Spinal cord (tissue), 10 donors: ENCODE measurements at places on chromosomes 2 and 18. TPM values are rescaled to one million over a fixed set of nuclear protein-coding genes. Genes with fewer than 3 reads are reported as not detected.

- no peak for DNase-seq
Observed at GRCh38 chr2:12897181-12897580, 180.4 kb downstream of the TRIB2 start.

GRCh38 chr18:46413684-46414083 lies 243.3 kb downstream of the LOXHD1 start:
- no peak for DNase-seq

- DNase-seq: no peak
Observed at GRCh38 chr18:63834471-63835113, 52.9 kb upstream of the SERPINB2 start.

DNA sequence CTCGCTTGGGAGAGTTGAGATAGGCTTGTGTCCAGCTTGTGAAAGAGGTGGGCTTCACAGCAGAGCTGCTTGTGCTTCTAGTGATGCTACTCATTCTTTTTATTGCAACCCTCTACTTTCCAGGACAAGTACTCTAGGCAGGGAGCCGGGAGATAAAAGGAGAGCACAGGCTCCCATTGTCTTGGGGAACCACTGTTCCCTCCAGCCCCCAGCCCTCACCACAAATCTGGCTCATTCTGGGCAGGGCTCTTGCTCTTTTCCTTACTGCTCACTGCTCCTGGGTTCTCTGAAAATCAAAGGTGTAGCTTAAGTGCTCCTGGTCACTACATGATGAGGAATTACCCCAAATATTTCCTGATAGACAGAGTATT lies 81.4 kb downstream of the CABYR start:
- DNase-seq: no peak

GRCh38 chr2:105308382-105309146 lies 21.0 kb downstream of the TGFBRAP1 start:
- DNase-seq: no peak

- DNase-seq: no peak
Observed at GRCh38 chr2:71704688-71705087, 251.3 kb downstream of the DYSF start.

- DNase-seq: no peak
Observed at GRCh38 chr2:189613077-189613636, 32.6 kb upstream of the SLC40A1 start.

GRCh38 chr2:156883804-156884203 lies 373.7 kb upstream of the GALNT5 start:
- DNase-seq: no peak

GRCh38 chr2:191128172-191128910 lies 22.5 kb downstream of the STAT4 start:
- no peak for DNase-seq

GRCh38 chr2:135701442-135701841 lies 40.2 kb upstream of the UBXN4 start:
- no peak for DNase-seq

DNA sequence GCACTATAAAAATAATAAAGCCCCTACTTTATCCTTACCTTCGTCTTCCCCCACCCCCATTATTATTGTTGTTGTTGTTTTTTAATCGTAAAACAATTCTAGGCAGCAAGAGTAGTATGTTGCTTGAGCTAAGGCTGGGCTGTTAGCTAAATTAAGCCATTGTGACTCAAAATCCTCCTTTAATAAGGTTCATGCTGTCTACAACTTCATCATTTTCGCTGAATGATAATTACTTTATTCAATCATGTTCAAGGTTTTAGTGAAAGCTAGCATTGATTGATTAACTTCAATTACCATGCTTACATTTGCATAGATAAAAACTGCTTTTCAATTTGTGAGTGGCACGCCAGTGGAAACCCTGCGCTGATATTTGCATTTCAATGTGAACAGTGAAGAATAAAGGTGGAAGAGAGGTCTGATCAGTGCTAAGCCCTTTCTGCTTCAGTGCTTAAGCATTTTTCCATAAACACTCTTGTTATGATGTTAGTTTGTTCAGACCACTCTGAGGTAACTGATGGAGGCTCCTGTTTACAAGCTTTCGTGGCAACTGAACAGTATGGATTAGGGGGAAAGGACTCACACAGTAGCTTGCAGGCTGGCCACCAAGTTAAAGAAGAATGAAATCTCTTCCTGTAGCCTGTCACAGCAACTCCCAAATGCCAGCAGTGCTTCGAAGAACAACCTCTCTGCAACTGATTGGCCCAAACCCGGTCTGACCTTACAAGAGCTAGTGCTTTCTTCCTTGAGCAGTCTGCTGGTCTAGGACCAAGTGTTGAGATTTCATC lies 156.8 kb downstream of the GPD2 start:
- no peak for DNase-seq

GRCh38 chr2:47554311-47554905 lies 151.5 kb downstream of the MSH2 start:
- no peak for DNase-seq

DNA sequence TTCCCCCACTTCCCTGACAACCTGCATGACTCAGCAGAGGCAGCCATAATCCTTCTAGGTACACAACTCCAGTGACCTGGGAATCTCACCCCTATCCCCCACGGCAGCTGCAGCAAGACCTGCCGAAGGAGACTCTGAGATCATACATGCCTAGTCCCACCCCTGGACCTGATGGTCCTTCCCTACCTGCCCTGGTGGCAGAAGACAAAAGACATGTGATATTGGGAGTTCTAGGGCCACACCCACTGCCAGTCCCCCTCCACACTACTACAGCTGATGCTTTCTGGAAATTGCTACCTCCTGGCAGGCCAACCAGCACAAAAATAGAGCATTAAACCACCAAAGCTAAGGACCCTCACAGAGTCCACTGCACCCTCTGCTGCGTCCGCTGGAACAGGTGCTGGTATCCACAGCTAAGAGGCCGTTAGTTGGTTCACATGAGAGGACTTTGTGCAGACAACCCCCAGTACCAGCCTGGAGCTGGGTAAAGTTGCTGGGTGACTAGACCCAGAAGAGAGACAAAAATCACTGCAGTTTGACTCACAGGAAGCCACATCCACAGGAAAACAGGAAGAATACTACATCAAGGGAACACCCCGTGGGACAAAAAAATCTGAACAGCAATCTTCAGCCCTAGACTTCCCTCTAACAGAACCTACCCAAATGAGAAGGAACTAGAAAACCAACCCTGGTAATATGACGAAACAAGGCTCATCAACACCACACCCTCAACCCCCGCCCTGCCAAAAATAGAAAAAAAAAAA lies 12.5 kb downstream of the MARCO start:
- DNase-seq: no peak

- DNase-seq: no peak
Observed at GRCh38 chr2:160486341-160486740, 7.3 kb downstream of the RBMS1 start.

- DNase-seq: no peak
Observed at GRCh38 chr2:144986691-144987090, 466.8 kb upstream of the ZEB2 start.

DNA sequence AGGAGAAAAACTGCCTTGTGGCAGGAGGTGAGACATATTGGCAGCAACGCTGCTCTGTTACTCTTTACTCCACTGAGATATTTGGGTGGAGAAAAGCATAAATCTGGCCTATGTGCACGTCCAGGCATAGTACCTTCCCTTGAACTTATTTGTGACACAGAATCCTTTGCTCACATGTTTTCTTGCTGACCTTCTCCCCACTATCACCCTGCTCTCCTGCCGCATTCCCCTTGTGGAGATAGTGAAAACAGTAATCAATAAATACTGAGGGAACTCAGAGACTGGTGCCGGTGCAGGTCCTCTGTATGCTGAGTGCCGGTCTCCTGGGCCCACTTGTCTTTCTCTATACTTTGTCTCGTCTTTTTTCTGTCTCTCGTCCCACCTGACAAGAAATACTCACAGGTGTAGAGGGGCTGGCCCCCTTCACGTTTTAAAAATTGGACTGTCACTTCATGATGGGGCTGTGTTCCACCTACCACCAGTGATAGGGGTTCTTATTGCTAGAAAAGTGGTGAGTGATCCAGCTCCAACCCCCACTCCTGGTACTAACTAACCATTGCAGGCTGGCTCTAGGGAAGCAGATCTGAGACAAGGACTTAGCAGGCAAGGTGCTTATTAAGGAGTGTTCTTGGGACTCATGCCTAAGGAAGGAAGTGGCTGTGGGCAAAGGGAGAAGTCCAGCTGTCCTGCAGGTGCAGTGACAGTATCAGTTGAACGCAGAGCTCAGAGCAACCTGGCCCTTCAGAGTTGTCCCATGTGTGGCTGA lies 51.7 kb downstream of the LONRF2 start:
- DNase-seq: no peak

DNA sequence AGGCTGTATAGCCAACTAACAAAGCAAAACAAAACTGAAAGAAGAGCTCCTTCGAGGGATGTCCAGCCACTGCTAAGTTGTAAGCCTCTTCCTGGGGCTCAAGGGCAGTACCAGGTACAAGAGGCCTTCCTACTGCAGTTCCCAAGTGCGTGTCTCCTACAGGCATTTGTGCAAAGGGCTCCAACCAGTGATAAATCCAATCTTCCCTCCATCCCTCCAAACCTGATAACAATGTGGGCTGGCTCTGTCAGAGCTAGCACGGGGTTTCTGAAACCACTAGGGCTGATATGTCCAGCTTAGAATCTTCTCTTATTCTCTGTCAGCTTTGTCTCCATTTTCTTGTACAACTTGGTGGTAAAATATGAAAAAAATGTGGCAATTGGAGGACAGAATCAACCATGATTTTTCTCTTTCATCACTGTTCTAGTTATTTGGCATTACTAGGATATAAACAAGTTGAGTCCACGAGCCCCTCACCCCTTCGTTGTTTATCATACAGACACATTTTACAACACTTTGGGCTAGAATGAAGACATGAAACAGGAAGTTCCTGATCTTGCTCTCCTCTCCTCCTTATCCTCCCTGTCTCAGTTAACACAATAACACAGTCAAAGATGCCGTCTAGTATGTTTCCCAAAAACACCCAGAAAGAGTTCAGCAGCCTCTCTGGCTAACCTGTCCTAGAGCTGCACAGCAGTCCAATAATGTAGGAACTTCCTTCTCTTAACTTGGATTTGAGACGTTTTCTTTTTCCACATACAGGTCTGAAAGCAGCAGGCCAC lies 35.4 kb upstream of the WIPF1 start:
- DNase-seq: no peak

- DNase-seq: no peak
Observed at GRCh38 chr18:8962855-8963635, 139.5 kb upstream of the NDUFV2 start.

DNA sequence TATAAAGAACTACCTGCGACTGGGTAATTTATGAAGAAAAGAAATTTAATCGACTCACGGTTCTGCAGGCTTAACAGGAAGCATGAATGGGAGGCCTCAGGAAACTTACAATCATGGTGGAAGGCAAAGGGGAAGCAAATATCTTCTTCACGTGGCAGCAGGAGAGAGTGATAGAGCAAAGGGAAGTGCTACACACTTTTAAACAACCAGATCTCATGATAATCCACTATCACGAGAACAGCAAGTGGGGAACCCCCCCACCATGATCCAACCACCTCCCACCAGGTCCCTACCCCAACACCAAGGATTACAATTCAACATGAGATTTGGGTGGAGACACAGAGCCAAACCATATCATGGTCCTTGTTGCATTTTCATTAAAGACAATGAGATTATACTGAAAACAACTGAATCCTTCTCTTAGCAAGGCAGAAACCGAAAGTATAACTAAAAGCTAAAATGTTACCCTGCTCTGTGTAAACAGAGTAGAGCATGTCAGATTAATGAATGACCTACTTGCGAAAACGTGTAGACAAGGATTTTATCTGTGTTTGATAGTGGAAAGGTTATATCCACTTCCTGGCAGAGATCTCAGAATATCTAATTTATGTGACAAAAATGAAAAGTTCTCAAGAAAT lies 60.1 kb upstream of the RBBP8 start:
- no peak for DNase-seq

DNA sequence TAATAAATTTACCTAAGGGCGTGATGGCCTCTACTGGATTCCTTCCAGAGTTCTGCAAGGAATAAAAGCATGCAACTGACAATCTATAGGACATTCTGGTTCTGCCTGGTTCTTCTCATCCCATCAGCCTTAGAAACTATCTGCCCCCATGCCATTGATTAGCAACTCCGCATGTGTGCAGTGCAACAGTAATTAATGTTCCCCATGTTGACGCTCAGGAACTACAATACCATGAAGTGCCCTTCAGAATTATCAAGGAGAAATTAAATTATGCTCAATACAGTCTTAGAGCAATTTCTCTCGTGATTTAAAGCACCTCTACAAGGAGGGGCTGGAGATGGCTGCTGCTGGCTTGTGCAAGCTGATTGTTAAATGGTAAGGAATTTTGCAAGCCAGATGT lies 61.7 kb upstream of the MAP4K3 start:
- peak; percentile 74 for DNase-seq

- DNase-seq: no peak
Observed at GRCh38 chr18:31275722-31276463, 42.1 kb upstream of the DSG1 start.

DNA sequence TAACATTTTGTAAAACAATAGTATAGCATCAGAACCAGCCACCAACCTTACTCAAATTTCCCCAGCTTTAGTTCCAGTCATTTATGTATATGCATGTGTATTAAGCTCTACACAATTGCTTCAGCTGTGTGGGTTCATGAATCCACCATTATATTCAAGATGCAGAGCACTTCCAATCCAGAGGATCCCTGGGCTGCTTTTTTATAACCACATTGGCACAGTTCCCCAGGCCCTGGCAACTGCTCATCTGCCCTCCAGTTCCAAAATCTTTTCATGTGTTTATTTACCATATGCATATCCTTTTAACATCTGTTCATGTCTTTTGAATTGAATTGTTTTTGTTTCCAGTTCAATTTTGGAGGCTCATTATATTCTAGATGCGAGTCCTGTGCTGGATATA lies 482.9 kb upstream of the HS6ST1 start:
- peak; percentile 86 for DNase-seq

GRCh38 chr2:37780387-37780676 lies 108.9 kb upstream of the CDC42EP3 start:
- DNase-seq: no peak

DNA sequence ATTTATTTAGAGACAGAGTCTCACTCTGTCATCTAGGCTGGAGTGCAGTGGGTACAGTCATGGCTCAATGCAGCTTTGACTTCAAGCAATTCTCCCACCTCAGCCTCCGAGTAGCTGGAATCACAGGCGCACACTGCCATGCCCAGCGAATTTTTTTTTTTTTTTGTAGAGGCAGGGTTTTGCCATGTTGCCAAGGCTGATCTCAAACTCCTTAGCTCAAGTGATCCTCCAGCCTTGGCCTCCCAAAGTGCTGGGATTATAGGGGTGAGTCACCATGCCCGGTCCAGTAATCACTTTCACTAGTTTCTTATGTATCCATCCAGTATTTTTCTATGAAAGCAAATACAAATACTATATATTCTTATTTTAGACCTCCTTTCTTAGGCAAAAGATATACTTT lies 24.0 kb downstream of the PRKAG3 start:
- no peak for DNase-seq

GRCh38 chr2:21412944-21413443 lies 289.2 kb downstream of the TDRD15 start:
- peak; percentile 68 for DNase-seq

- peak; percentile 38 for DNase-seq
Observed at GRCh38 chr2:118670838-118671237, 176.6 kb downstream of the EN1 start.

Gene CELF4
- 46.2 TPM for total RNA-seq

Gene CNTNAP5
- total RNA-seq: 63.2 TPM

Gene SATB2
- total RNA-seq: 18.1 TPM

Gene RELCH
- total RNA-seq: 76.3 TPM

Gene TEX44
- total RNA-seq: not detected

Gene TUBA4A
- 43.9 TPM for total RNA-seq

Gene SERPINB4
- total RNA-seq: not detected

Gene POU3F3
- total RNA-seq: 20.5 TPM

Gene MERTK
- 16.8 TPM for total RNA-seq

Gene CHST9
- 6.1 TPM for total RNA-seq

Gene HOXD3
- 11.2 TPM for total RNA-seq
